ENCODE measurements at places on chromosomes 6 and 20. TPM values are rescaled to one million over a fixed set of nuclear protein-coding genes. Genes with fewer than 3 reads are reported as not detected.

GRCh38 chr6:137780447-137781034 is 86.5 kb upstream of the TNFAIP3 start:
- DNase-seq = no peak

DNA sequence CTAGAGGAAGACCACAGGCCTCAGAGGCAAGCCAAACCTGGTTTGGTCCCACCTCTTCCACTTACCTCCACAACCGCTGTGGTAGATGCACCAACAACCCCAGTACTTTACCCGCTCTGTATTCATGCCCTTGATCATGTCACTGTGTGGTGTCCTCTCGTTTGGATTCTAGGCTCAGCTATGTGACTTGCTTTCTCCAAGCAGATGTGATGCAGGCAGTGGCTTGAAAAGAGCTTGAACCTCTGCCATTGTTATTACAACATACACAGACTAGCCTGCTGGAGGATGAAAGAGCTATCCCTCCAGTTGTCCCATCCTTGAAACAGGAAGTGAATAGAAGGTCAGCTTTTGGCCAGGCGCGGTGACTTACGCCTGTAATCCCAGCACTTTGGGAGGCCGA is 147.7 kb downstream of the ZNF217 start:
- DNase-seq = no peak

DNA sequence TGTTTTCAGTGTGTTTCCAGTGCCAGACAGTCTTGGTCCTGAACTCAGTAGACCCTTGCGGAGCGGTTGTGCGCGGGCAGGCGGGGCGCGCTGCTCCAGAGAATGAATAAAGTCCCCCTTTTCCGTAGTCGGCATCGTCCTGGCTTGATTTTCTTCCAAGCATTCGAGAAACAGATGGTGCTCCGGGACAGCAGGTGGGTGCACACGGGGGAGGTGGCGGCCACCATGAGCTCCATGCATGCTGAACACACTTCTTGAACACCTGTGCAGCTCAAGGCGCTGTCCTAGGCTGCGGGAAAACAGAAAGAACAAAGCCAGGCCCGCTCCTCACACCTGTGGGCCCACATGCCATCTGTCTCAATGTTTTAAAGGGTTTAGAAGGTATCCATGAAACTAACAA is 125.2 kb downstream of the TAF4 start:
- DNase-seq = no peak

FAM209B gene
- 0.71 TPM for total RNA-seq

DNA sequence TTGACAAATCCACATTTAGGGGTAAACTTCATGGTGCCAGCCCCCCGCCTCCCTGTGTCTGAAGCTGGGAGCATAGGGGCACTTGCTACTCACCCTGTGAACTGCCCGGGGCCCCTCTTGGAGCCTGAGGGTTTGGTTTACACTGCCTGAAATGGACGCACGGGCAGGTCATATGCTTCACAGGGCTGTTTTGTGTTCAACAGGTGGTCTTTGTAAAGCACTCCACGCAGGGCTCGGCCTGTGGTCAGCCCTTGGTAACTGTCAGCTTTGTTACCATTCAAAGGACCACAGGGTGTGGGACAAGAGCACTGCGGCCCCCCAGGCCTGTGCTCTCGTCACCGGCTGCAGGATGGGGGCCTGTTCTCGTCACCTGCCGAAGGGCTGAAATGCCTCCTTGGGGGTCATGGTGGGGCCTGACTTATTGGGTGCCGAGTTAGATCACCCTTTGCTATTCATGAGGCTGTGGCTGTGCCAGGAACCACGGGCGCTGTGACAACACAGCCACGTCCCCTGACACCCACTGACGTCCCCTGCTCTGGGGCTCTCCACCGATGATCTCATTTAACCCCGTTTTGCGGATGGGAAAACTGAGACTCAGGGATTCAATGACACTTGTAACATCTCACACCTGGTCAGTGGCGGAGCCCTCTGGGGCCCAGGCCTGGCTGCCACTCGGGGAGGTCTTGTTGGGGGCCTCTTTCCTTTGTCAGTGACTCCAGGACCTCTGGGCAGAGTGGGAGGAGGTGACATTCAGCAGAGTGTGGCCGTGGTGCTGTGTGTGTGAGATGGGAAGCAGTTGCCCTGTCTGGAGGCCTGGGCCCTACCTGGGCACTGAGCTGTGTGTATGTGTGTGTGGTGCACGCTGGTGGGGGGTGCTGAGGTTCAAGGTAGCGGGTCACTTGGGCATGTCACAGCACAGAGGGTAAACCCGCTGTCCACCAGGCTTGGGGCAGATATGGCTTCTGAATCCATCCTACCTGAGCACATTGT is 24.9 kb downstream of the ZBP1 start:
- DNase-seq = no peak

- no peak for DNase-seq
Measured at GRCh38 chr6:147131532-147132128, 72.6 kb upstream of the STXBP5 start.

DNA sequence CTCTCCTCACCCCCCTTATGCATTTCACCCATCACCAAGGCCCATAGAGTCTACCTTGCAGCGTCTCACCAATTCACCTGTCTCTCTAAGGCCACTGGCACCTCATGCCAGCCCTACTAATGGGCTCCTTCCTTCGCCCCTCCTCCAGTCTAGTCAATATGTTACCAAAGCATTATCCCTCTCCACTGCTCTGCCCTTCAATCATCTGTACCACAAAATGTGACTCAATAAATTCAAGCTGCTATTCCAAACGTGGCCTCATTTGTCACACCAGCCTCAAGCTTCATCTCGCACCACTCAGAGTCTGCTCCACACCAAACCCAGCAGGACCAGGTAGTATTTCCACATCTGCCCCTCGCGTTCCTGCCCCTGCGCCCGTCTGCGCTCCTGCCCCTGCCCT is 21.8 kb upstream of the RPS6KA2 start:
- no peak for DNase-seq
